ENCODE measurements at places on chromosomes 7 and 10. TPM values are rescaled to one million over a fixed set of nuclear protein-coding genes. Genes with fewer than 3 reads are reported as not detected.

GRCh38 chr7:18770822-18771221 lies 275.3 kb downstream of the HDAC9 start:
- no peaks in the 10 kb centered on the region for H3K27me3 ChIP-seq
- H3K4me1 ChIP-seq: no peaks in the 10 kb centered on the region
- no peak overlapping the region for H3K4me3 ChIP-seq
- no peak overlapping the region for H3K27ac ChIP-seq

GRCh38 chr7:99196536-99197258 lies 11.2 kb downstream of the KPNA7 start:
- DNase-seq: no peak
- H3K4me3 ChIP-seq: no peak overlapping the region
- H3K36me3 ChIP-seq: no peaks in the 10 kb centered on the region

DNA sequence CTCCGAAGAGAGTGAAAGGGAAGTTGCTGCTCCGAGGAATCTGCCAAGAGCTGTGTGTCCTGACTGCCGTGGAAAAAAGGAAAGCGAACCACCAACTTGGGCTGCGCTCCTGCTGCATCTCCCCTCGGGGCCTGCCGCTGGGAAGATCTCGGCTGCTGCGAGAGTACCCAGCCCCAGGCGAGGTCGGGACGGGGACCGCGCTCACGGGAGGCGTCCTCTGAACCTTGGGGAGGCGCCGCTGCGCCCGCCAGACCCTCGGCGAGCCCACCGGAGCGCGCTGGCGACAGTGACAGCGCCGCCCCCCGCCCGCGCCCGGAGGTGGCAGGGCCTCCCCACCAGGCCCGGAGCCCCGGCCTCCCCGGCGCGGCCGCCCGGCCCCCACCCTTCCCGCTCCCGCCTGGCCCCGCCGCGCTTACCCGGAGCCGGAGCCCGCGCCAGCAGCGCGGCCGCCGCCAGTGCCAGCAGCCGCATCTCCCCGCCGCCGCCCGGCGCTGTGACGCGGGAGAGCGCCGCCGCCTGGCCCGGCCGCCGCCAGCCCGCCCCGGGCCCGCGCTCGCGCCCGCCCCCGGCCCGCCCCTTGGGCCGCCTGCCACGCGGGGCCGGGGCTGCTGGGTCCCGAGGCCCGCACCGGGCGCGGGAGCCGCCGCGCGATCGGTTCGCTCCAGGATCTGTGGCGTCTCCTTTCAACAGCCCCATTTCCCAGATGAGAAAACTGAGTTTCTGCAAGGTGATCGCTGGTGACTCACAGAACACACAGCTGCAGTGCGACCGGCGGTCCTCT lies at the start of gene VSTM4:
Gene VSTM4 (minus strand): TSS at position 508 of the 781 bp plus-strand sequence. CDS start 37 bp downstream, at position 471.
- H3K4me1 ChIP-seq: peaks cover 5% of the 10 kb centered on the region
- H3K36me3 ChIP-seq: no peaks in the 10 kb centered on the region
- H3K27me3 ChIP-seq: peaks cover 53% of the 10 kb centered on the region
- no peak for DNase-seq
- no peak within 1 kb of the TSS for H3K27ac ChIP-seq

DNA sequence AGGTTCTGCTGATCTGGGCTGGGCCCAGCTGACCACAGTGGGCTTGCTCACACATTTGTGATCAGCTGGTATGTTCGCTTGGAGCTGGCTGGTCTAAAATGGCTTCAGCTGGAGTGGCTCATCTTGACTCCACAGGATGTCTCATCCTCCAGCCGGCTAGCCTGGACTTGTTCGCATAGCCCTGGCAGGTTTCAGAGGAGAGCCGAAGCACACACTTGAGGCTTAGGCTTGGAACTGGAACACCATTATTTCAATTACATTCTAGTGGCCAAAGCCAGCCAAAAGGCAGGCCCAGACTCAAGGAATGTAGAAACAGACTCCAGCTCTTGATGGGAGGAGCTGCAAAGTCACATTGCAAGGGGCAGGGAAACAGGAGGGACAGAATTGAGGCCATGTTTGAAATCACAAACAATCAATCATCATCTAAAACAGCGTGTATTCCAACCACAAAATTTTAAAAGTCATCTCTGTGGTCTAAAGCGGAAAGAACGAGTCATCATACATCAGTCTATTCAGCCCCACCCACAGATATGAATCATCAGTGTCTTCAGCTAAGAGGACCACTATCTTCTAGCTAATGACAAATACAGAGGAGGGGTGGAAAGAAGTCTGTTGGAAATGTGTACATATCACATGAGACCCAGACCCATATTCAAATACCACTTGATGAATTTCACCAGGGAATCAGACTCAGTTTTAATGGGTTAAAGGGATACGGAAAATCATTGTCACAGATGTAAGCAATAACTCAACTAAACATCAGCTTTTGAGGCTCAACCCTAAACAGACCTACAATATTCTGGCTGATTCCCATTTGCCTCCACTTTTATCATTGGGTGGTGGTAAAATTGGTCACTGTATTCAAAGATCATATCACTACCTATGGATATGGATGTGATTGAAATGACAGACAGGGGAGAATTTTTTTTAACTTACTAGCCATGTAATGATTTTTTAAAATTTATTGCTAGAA lies 139.0 kb upstream of the MKLN1 start:
- peak; percentile 56 for DNase-seq
- peak overlapping the region; percentile 42 for H3K4me3 ChIP-seq
- peak overlapping the region; percentile 89 for H3K27ac ChIP-seq
- H3K36me3 ChIP-seq: peaks cover 6% of the 10 kb centered on the region
- H3K4me1 ChIP-seq: peaks cover 59% of the 10 kb centered on the region

DNA sequence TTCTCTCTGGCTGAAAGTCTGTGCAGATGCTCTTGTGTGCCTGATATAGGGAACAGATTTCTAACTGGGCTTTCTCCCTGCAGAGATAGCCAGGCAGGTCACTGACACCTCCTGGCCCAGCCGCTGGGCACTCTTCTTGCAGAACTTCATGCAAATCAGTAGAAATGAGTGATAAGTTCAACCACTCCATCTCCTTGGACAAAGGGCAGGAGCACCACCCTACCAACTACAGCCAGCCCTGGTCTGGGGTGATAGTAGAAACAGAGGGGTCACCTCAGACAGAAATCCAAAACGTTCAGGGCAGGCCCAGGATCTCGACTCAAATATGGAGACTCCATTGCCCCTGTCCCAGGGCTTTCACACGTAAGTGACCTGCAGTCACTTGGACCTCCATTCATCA lies 917.8 kb upstream of the ZNF722 start:
- H3K27me3 ChIP-seq: no peaks in the 10 kb centered on the region
- H3K4me1 ChIP-seq: no peaks in the 10 kb centered on the region
- no peak for DNase-seq
- no peak overlapping the region for H3K27ac ChIP-seq
- no peaks in the 10 kb centered on the region for H3K36me3 ChIP-seq

TMEM270 gene
- total RNA-seq: not detected
